ENCODE measurements at places on chromosomes 2 and 18. TPM values are rescaled to one million over a fixed set of nuclear protein-coding genes. Genes with fewer than 3 reads are reported as not detected.

Gene VRK2
- 28.8 TPM for total RNA-seq

Gene PER2
- 4.0 TPM for total RNA-seq

Gene SPAST
- total RNA-seq = 19.3 TPM

Gene CIDEA
- total RNA-seq = not detected

Gene LYG2
- total RNA-seq = not detected

Gene TMEM163
- total RNA-seq = not detected

Gene DLX2
- not detected for total RNA-seq

Gene CDH19
- total RNA-seq = not detected

Gene CFAP53
- 1.2 TPM for total RNA-seq

Gene PDCD1
- not detected for total RNA-seq

Gene PLEK
- total RNA-seq = not detected

Gene PAX3
- not detected for total RNA-seq

Gene SERPINB11
- total RNA-seq = not detected

Gene SP140
- total RNA-seq = 1.2 TPM

Gene SLC30A3
- not detected for total RNA-seq

Gene ESPNL
- 13.5 TPM for total RNA-seq

Gene KCNIP3
- total RNA-seq = 4.6 TPM

Gene OLA1
- 142 TPM for total RNA-seq

Gene HOXD10
- total RNA-seq = 2.0 TPM

Gene FHL2
- total RNA-seq = 288 TPM

Gene TPGS2
- 157 TPM for total RNA-seq

Gene SLC5A7
- total RNA-seq = not detected

Gene PRKCE
- total RNA-seq = 9.8 TPM

Gene IL36B
- total RNA-seq = not detected

Gene TMEM17
- total RNA-seq = 3.2 TPM

Gene HOXD4
- total RNA-seq = 0.18 TPM

Gene ABCA12
- total RNA-seq = 0.29 TPM

Gene ERBB4
- not detected for total RNA-seq

Gene MRO
- total RNA-seq = not detected

Gene TTR
- not detected for total RNA-seq

Gene SALL3
- total RNA-seq = not detected

Gene RGPD3
- total RNA-seq = 0.18 TPM

Gene PTPN2
- total RNA-seq = 45.4 TPM

Gene SERPINB13
- not detected for total RNA-seq

Measured in myometrial cell (primary cell).